ENCODE measurements at places on chromosomes 6 and 20. TPM values are rescaled to one million over a fixed set of nuclear protein-coding genes. Genes with fewer than 3 reads are reported as not detected.

The ADISSP gene
- 23.6 TPM for total RNA-seq

The CRYBG1 gene
- total RNA-seq = 12.2 TPM

The PLCB4 gene
- 7.6 TPM for total RNA-seq

GRCh38 chr20:60845146-60845545 lies 406.9 kb upstream of the CDH4 start:
- H3K4me3 ChIP-seq = no peak overlapping the region
- H3K36me3 ChIP-seq = no peaks in the 10 kb centered on the region
- no peaks in the 10 kb centered on the region for H3K4me1 ChIP-seq
- no peaks in the 10 kb centered on the region for H3K27me3 ChIP-seq
- H3K27ac ChIP-seq = no peak overlapping the region

Measured in thymus (tissue), 14 donors.